SK-N-MC (cell line): ENCODE measurements at places on chromosomes 6 and 20.

DNA sequence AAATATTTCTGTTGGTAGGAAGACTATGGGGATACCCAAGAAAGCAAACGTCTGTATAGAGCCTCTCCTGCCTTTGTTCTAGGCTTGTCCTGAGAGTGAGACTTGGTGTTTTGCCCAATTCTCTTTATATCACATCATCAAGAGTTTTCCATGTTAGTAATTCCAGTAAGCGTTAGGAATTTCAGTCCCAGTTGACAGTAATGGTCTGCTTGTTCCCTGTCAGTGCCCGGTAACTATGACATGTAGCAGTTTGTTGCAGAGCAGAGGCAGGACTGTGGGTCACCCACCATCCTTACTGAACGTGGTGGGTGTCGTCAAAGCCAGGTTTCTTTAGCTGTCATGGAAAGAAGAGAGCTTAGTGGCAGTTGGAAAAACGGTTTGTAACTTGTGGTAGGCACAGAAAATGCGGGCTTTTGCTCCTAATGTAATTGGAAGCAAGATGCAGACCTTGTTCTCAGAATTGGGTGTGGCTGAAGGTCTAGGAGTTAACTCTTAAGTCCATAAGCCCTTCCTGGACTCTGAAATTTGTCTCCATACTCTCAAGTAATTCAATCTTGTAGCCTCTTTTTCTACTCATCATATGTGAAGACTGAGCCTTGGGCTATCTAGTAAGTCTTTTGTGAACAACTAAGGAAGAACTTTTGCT, 188.8 kb downstream of the TMEM242 start:
- DNase-seq: no peak

DNA sequence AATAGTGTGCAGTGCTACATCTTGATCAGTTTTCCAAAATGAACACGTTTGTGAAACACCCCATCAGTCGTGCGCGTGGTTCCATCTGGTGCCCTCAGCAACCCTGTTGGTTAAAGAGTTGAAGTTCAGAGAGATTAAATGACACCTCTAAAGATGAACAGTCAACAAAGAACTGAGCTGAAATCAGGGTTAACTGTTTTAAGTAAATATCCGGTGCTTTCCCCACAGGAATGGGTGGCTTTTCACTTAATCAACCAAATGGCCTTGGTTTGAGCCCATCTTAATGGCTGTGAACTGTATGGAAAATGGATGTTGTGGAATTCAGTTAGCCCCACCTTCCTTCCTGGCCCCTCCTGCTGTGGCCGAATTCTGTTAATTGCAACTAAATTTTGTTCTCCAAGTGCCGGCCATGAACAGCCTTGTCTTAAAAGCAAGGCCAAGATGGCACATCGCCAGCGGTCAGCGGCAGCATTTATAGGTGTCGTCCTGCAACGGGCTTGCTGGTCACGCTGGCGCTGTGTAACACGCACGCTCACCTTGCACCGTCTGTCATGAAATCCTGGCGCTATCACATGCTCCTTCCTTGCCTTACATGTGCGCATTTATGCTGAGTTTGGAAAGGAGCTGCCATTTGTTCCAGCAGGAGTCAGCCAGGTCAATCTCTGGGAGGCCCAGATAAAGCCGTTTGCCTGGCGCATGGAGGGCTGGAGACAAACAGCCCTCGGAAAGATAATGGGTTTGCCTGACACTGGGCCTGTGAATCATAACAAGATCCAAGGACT, 164.5 kb downstream of the ERMARD start:
- no peak for DNase-seq

DNA sequence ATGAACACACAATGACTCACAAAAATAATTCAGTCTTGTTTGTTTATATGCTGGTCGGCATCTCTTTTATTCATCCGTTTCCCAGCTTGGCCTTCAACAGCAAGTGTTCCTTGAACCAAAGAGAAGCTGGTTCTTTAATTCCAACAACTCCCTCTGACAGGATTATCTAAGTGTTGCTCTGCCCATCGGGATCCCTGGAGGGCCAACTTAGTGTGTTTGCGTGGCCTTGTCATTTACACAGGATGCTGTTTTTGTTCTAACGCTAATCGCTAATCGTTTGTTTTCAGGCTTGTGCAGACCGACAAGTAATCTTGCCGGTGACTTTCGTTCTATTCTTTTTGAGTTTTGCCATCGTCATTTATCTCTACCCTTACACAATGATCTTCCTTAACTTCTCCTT, 267.4 kb upstream of the EXOC2 start:
- DNase-seq: no peak

DNA sequence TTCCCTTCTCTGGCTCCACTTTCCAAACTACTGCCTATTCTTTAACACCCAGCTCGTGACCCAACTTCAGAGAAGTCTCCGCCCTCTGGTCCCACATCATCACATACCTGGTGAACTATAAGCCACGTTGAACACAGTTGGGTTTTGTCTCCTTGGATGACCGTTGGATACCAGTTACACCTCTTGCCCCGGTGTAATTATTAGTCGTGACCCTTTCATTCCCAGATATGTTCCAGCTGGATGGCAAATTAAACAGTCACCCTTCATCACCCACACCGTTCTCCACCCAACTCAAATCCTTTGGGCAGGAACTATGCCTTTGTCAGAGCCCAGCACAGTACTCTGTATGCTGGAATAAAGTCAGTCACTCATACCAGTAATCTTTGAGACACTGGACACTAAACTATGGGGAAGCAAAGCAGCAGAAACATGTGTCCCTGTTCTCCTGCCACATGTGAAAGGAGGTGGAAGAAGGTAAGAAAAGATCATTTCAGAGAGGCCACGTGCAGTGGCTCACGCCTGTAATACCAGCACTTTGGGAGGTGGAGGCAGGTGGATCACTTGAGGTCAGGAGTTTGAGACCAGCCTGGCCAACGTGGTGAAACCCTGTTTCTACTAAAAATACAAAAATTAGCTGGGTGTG, 22.5 kb downstream of the PLAGL2 start:
- DNase-seq: no peak

DNA sequence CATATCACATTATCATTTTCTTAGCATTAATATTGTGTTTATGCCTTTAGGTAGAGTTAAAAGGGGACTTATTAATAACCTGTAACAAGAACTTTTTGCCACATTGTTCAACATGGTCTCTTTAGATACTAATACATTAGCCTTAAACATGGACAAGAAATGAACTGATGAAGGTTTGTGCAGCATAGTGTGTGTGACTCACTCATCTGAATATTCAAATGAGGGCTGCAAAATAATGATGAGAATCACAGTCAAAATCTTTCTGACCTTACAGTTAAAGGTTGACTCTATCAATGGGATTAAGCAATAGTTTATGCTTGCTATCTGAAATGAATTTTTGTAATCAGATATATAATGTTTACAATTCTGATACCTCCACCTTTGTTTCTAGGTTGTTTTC, 1189.3 kb upstream of the CITED2 start:
- no peak for DNase-seq

- no peak for DNase-seq
Observed at GRCh38 chr6:5537967-5538366, 276.7 kb downstream of the FARS2 start.
